HT1080 (cell line): ENCODE measurements at places on chromosomes 16 and 17. TPM values are rescaled to one million over a fixed set of nuclear protein-coding genes. Genes with fewer than 3 reads are reported as not detected.

DNA sequence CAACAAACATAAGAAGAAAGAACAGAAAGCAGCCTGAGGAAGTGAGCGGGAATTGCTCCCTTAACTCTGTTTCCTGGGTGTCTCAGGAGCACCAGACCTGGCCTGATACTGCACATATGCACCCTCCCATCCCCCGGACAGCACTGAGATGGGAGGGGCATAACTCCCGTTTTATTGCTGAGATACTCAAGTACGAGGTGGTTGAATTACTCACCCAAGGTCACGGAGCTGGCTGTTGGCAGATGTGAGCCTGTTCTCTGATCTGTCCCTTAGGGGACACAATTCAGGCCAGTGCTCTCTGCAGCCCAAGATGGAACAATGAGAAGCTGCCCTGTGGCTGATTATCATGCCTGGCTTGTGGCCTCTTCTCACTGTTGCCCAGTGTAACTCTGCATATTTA, 9.1 kb upstream of the MED9 start:
- DNase-seq = no peak

DNA sequence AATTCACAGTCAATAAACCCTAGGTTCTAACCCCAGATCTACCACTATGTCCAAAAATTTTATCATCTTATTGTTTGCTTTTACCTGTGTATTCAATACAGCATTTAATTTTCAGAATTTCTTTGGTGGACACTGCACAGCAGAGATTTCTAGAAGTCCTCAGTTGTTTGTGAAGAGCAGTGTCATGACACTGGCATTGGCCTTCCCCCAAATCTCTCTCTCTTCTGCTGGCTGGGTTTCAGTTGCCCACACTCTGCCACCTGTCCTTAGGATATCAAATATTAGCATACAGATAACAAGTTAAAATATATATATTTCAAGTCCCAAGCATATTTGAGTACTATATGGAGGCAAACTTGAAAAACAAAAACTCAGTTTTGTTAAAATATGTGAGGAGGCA, 2.0 kb upstream of the THUMPD1 start:
- no peak for DNase-seq

- DNase-seq = no peak
Observed at GRCh38 chr17:2854143-2855055, 58.2 kb downstream of the RAP1GAP2 start.

Gene HOXB13
- 0.11 and 0.13 TPM in 2 replicates for total RNA-seq

GRCh38 chr16:510066-510825, 17.3 kb upstream of the CAPN15 start:
- no peak for DNase-seq

DNA sequence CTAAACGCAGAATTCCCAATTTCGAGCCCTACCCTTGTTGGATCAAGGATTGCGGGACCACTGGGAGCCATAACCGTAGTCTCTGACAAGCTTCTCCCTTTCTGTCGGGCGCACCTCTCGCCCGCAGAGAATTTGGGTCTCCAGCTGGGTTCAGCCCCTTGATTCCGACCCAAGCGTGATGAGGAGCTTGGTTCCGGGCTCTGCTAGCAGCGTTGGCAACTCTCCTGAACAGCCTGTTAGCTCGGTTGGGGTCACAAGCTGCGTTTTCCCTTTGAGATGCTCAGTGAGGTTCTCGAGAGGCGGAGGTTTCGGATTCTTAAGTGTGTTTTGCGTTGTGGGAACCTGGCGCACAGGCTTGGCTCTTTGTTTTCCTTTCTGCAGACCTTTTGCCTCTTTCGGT, 655 bp downstream of the ATXN1L start:
- DNase-seq = no peak

Gene PITPNM3
- 0.32 and 0.33 TPM in 2 replicates for total RNA-seq

DNA sequence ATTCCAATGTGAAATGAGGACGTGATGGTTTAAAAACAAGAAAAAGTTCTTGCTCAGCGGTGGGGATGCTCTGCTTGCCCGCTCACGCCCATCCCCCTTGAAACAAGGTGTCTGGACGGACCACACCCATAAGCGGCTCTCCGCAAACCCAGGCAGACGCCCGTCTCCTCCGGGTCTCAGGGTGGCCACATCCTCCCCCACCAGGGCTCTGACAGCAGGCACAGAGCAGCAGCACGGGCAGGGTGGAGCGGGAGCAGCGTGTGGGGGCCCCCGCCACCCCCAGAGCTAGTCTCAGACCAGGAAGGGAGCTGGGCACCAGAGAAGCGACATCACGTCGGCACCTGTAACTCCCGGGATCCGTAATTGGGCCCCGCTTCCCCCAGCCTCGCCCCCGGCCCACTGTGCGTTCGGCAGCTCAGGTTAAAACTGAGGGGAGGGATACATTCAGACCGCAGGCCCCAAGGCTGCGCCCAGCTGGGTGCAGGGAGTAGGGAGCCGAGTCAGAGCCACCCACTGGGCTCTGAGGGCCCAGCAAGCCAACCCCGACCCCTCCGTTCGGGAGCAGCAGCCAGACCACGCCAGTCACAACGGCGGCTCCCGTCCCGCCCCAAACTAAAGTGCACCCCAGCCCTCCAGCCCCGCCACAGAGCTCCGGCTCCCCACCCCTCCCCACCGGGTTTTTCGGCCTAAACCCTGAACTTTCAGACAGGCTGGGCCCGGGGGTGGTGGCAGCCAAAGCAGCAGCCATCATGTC, 22.0 kb downstream of the CLUH start:
- DNase-seq = no peak

Gene ST6GALNAC2
- not detected in 2 replicates for total RNA-seq

GRCh38 chr16:9713156-9713555, 469.1 kb downstream of the GRIN2A start:
- DNase-seq = no peak

Gene ACAP1
- total RNA-seq = 0.90 and 2.2 TPM in 2 replicates

- peak; percentile 26 for DNase-seq
Observed at GRCh38 chr16:27547134-27547533, 2.6 kb downstream of the GTF3C1 start.

DNA sequence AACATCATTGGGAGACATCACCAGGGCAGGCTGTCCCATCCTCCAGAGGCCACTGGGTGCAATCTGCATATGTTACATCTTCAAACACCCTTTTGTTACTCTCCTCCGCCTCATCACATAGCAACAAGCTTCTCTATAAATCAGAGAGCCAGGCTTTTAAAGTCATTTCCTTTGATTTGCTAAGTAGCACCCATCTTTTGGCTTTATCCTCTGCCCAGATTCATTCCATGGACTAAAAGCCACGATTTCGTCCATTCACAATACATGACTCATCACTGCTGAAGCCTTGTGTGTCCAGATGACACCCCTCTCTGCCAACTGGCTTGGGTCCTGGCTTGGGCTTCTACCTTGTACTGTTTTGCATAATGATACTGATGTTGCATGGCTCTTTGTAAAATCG, 2.0 kb upstream of the KRT38 start:
- DNase-seq = peak; percentile 23

- DNase-seq = no peak
Observed at GRCh38 chr17:64240261-64240740, 22.8 kb downstream of the TEX2 start.

DNA sequence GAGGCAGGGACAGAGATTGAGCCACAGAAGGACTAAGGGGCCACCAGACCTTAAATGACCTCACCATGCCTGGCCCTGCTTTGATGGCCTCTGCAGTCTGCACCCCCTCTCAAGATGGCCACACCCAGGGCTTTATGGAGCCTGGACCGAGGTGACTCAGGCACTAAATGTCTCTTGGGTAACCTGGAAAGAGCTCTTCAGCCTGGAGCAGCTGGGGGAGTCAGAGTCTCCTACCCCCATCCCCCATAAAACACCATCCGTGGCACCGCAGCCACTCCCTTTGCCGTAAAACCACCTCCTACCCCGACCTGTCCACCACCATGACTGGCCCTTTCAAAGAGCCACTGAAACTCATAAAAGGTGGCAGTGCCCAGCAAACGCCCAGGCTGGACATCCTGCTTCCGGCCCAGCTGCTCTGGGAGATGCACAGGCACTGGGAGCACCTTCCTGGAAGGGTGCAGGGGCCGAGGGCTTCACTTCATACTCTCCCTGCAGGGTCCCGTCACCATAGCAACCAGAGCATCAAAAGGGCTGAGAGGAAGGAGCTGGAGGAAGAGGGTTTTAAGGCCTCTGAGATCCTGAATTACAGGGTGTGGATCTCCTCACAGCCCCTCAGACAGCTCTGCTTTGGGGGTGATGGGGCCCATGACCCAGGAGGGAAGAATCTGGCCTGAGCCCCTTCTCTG, 22.3 kb downstream of the FOXN1 start:
- no peak for DNase-seq

Gene MRPS34
- total RNA-seq = 248 and 271 TPM in 2 replicates

Gene LGALS3BP
- total RNA-seq = 375 and 383 TPM in 2 replicates

GRCh38 chr16:66476328-66477027, 49.4 kb downstream of the BEAN1 start:
- DNase-seq = no peak

- DNase-seq = no peak
Observed at GRCh38 chr17:60352071-60352470, 39.9 kb downstream of the USP32 start.

DNA sequence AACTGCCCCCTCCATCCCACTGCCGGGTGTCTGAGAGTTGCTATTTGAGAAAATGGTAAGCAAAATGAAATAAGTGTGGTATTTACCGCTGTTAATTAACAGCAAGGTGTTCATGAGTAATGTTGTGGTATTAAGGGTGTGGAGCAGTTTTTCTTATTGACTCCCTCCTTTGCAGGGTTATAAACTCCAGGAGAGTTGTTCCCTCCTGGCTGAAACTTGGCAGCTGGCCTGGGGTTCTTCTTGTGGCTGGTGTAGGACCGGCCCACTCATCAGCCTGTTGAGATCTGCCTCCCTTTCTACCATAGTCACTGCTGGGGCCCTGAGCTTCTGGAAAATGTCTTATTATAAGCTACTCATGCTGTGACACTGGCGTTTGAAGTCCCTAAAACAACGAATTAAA, 128.6 kb downstream of the SOX9 start:
- DNase-seq = no peak

Gene BCKDK
- total RNA-seq = 56.4 and 66.0 TPM in 2 replicates

Gene SLC52A1
- total RNA-seq = not detected in 2 replicates

Gene ABCC6
- total RNA-seq = not detected in 2 replicates

- no peak for DNase-seq
Observed at GRCh38 chr16:4693956-4694641, 737 bp downstream of the NUDT16L1 start.

- no peak for DNase-seq
Observed at GRCh38 chr17:78132084-78132676, 1.6 kb downstream of the TMC8 start.

Gene KRTAP1-5
- total RNA-seq = not detected in 2 replicates

Gene CPHXL2
- total RNA-seq = not detected in 2 replicates

Gene SLC35G6
- not detected in 2 replicates for total RNA-seq

- no peak for DNase-seq
Observed at GRCh38 chr17:58300336-58300735, 19.6 kb upstream of the MPO start.

DNA sequence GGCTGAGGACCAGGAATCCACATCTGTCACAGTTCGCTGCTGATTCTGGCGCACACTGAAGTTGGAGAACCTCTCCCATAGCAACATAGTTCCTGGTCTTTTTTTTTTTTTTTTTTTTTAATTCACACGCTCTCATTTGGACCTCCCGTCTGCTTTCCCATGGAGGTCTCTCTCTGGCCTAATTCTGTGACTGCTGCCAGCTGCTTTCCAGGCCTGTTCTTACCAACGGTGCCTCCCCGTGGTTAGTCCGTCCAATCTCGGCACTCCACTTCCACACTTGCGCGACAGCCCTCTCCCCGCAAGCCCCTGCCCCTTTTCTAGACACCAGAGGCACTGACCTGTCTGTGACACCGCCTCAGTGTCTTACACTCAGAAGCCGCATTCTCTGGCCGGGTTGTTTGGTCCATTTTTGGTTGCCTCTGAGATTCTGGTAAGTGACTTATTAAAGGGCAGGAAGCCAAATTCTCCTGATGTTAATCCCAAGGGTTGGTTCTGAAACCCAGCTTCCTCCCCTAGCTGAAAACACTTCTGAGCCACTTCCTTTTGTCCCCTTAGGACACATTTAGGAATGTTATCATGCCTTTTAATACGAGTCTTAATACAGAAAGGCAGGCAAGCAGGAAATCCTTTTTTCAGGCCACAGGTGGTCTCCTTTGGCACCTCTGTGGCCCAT, 1.1 kb upstream of the AKTIP start:
- peak; percentile 35 for DNase-seq

Gene KRT28
- total RNA-seq = not detected in 2 replicates

- DNase-seq = no peak
Observed at GRCh38 chr17:45090711-45091110, 29.6 kb downstream of the NMT1 start.

GRCh38 chr16:58016840-58017446, 8.6 kb upstream of the MMP15 start:
- no peak for DNase-seq

Gene KRT16
- not detected in 2 replicates for total RNA-seq

GRCh38 chr17:17745476-17746455, 64.5 kb downstream of the RAI1 start:
- no peak for DNase-seq

Gene TMEM100
- total RNA-seq = 0.40 and 0.82 TPM in 2 replicates

DNA sequence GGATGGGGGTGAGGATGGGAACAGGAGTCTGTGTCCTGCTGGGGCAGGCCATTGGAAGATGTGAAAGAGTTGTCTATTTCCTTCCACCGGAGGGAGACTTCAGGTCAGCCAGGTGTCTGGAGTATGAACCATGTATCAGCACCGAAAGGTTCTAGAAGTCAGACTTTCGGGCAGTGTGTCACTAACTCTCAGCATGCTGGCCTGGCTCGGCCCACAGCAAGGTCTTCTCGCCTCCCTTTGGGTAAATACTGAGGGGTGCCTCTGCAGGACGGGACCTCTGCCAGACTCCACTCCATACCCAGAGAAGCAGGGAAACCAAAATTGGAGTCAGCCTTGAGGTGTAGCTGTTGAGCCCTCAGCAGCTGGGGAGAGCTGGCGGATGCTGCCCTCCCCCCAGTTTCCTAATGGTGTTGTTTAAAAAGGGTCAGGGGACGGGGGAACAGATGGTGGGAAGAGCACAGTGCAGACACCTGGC, 507 bp downstream of the CIITA start:
- no peak for DNase-seq

Gene RIPOR1
- total RNA-seq = 17.2 and 18.2 TPM in 2 replicates

Gene WIPF2
- total RNA-seq = 4.2 and 5.4 TPM in 2 replicates

DNA sequence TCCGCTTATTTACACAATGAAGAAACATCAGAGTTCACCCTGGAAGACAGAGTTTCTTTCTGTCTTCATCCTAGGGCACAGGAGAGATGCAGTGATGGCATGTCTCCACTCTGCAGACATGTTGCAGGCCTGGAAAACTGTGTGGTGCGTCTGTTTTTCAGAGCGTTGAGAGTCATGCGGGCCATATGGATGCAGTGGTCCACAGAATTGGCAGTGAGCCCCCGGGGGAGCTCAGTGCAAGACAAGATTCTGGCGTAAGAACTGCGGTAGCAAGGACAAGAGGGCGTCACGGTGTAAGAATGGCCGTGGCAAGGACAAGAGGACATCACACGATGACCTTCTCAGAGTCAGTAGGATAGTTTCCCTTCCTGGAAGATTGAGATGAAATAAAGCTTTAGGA, 654.0 kb downstream of the MAF start:
- no peak for DNase-seq

GRCh38 chr16:8751481-8752311, 45.7 kb downstream of the TMEM186 start:
- peak; percentile 56 for DNase-seq

Gene USP7
- total RNA-seq = 51.2 and 86.0 TPM in 2 replicates

- DNase-seq = no peak
Observed at GRCh38 chr17:31058976-31059375, 35.8 kb upstream of the NF1 start.

- no peak for DNase-seq
Observed at GRCh38 chr17:57940653-57941329, 14.4 kb downstream of the CUEDC1 start.
